ENCODE measurements at places on chromosomes 6 and 20.

GRCh38 chr6:52123251-52123650 lies 35.8 kb upstream of the PKHD1 start:
- DNase-seq: no peak

DNA sequence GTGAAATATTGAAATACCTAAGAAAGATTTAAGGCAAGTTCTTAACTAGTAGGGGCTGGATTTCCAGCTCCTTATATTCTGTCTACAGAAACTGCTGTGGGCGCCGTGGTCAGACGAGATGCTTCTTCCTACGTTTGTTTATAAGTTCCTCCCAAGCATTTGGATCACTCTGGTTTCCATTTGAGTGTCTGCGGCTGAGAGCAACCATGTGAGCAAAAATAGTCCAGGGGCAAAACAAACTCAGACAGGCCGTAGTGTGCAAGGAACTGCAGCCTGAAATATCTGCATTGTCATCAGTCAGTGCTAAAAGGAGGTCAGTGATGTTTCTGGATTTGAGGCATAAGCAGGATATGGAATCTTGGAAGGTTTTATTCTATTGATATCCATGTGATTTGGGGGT lies 485.9 kb upstream of the JAG1 start:
- DNase-seq: peak; percentile 78

- no peak for DNase-seq
Measured at GRCh38 chr6:18415671-18416340, 28.7 kb downstream of the RNF144B start.

DNA sequence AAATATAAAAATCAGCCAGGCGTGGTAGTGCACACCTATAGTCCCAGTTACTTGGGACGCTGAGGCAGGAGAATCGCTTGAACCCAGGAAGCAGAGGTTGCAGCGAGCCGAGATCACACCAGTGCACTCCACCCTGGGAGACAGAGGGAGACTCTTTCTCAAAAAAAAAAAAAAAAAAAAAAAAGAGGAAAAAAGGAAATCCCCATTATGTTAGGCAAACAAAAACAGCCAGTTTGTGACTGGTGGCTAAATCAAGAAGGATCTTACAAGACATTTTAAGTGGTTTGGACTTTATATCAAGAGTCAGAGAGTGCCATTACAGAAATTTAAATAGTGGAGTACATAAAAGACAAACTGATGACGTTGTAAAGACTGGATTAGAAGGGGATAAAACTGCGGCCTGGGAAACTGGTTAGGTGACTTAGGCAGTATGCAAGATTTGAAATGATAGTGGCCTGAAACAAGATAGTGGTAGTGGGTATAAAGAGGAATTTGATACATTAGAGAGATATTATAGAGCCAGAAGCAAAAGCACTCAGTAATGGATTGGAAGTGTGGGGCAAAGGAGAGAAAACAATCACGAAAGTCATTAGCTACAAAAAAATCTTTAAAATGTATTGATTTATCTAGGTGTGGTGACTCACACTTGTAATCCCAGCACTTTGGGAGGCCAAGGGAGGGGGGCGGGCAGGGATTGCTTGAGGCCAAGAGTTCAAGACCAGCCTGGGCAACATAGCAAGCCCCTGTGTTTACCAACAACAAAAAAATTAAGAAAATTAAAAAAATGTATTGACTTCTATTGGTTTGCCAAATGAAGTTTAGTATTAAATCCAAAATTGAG lies 1.7 kb upstream of the MYO6 start:
- no peak for DNase-seq

- DNase-seq: no peak
Measured at GRCh38 chr6:14037402-14038277, 79.9 kb upstream of the CD83 start.

- no peak for DNase-seq
Measured at GRCh38 chr20:21520702-21521595, 7.1 kb upstream of the NKX2-2 start.

GRCh38 chr20:62696989-62697388 lies 11.6 kb upstream of the NTSR1 start:
- DNase-seq: no peak

DNA sequence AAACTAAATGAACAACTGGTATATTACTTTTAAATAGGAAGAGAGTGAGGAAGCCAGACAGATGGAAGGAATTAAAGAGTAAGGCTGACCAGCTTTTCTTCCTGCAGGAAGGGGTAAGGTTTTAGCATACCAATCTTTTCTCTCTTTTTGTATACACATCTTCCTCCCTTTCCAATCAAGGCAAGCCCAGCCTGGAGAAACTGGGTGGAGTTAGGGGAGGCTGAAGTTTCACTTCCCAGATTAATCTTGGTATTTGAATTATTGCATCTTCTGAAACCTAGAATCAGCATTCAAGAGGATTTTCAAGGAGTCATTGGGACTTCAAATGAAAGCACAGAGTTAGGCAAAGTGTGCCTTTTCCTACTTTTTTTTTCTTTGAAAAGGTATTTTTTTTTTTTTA lies 33.1 kb downstream of the TMEM14A start:
- no peak for DNase-seq

DNA sequence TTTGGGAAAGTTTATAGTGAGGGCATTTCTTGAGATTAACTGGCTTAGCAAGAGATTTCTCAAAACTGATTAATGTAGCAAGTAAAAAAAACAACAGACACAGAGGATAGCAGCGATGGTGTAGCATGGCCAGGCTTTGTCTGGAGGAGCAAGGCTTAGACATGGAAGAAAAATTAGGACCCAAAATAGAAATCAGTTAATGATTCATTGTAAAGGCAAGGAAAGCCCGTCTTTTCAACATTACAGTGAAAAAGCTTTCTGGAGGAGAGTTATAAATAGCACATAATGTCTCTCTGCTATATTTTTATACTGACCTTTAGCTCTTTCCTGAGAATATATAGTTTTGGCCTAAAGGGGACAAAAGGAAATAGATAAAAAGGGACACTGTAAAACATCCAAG lies 45.1 kb downstream of the FNDC1 start:
- no peak for DNase-seq

Data from AG04449 (cell line).